ENCODE measurements at places on chromosomes 1 and 21.

DNA sequence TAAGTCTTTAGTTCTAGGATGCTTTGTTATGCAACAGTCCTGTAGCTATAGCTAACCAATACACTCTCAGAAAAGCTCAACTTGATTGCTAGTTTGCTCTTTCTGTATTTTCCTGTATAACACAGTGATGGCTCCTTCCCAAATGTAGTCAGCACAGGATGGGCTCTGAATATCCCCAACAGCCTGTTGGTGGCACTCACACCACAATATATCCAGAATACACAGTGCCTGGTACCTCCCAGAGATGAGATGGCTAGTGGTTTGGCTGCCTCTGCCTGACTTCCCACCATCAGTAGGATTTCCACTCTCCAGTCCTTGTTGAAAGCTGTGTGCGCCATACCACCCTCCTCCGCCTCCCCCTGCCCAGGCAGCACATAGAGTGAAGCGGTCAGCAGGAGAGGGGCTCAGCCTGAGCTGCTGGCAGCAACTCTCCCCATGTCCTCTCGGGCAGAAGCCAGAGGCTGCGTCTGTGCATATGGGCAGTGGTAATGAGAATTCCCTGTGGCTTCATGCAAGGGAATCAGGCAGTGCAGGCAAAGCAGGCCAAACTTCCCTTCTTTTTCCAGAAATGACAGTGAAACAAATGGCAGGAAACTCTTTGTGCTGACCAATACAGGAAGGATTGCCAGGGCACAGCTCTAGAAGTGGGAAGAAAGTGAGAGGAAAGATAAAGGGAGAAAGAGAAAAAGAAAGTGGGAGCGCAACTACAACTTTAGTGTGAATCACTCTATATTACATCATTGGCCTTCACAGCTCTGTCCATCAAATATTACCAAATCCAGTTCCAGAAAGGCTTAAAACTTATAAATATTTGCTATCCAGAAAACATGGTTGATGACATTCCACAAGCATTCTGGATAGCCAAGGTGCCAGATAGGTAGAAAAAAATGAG lies 49.7 kb downstream of the LMX1A start:
- no peak for DNase-seq

GRCh38 chr21:17455451-17455850 lies 57.4 kb upstream of the CXADR start:
- no peak for DNase-seq

GRCh38 chr1:94143809-94144176 lies 22.8 kb upstream of the ABCA4 start:
- DNase-seq = no peak

- no peak for DNase-seq
Observed at GRCh38 chr1:46485564-46486431, 3.8 kb upstream of the DMBX1 start.

GRCh38 chr1:30328401-30329262 lies 394.8 kb downstream of the MATN1 start:
- DNase-seq = no peak

- DNase-seq = no peak
Observed at GRCh38 chr1:154664331-154665002, 56.5 kb upstream of the ADAR start.

GRCh38 chr1:39091845-39092645 lies 65.9 kb downstream of the NDUFS5 start:
- peak; percentile 70 for DNase-seq

DNA sequence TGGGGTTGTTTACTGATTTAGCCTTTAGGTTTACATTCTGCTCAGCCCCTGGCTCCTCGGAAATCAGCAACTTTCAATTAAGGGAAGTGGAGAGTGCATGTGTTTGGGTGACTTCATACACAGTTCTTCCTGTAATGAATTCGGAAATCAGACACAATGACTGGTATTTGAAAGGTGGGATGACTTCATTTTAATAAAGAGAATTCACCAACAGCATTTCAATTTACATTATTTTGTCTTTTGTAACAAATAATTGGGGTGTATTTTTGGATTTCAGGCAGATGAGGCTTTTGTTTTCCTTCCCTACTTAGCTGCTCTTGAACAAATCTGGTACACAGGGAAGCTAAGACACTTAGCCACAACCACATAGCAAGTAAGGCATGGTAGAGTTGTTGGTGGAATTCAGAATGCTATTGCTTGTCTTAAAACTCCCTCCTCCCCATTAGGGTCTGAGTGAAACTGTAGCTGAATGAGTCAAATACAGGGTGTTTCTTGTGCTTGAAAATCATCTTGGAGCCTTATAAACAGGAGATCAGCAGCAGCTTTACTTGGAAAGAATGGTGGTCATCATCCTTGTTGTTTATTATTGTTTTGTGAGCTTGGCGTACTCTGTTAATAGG lies 917 bp downstream of the STX12 start:
- no peak for DNase-seq

GRCh38 chr1:116988908-116989307 lies 12.7 kb upstream of the CD101 start:
- DNase-seq = no peak

DNA sequence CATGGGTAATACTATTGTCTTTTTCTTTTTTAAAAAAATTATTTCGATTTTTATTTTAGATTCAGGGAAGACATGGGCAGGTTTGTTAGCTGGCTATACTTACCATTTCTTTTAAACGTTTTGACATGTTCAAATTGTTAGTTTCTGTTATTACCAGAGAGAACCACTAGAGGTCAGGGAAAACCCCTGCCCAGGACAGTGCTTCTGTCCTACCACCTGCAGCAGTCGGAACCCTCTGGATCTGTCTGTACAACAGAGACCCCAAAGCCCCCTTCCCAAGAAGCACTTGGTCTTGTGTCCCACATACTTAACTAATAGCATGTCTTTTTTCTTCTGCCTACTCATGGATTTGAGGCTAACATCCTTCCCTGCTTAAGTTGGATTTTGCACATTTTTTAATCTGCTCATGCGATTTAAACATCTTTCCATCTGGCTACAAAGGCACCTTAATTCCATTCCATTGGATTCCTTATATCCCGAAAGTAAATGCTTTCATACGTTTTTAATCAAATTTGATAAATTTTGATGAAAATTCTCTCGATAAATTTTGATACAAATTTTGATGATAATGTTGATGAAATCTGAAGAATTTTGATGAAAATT lies 10.0 kb upstream of the C1orf115 start:
- peak; percentile 18 for DNase-seq

DNA sequence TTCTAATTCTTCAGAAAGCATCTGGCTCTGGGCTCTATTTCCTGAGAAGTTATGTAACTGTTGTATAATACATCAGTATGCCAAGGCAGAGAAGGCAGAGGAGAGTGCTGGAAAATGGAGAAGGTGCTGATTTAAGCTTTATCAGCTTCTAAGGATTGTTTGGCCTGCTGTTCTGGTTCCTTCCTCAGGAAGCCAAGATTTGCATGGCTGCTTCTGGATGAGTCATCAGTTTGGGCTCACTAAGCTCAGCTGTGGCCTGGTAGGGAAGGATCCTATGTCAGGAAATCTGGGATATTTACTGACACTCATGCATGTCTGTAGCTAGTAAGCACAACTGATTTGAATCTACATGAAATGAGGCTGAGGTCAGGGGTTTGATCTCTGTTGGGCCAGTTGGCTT lies 73.2 kb upstream of the ADGRL4 start:
- DNase-seq = no peak

Data from CD4-positive, alpha-beta T cell treated with Interleukin-17A for 4 hours (primary cell).